NCI-H460 (cell line): ENCODE measurements at places on chromosomes 6 and 20. TPM values are rescaled to one million over a fixed set of nuclear protein-coding genes. Genes with fewer than 3 reads are reported as not detected.

GRCh38 chr20:64283646-64284045 lies 28.1 kb downstream of the PCMTD2 start:
- no peak for DNase-seq

- peak; percentile 44 for DNase-seq
These were observed 32.0 kb downstream of the POM121L2 start for GRCh38 chr6:27280064-27280539.

GRCh38 chr6:88655586-88655985 lies 307.8 kb downstream of the RNGTT start:
- DNase-seq, result no peak

GRCh38 chr6:169803816-169804340 lies 52.5 kb downstream of the ERMARD start:
- DNase-seq, result no peak

GRCh38 chr20:15965165-15965564 lies 608.1 kb downstream of the KIF16B start:
- no peak for DNase-seq

- no peak for DNase-seq
These were observed 37.3 kb downstream of the PREX1 start for GRCh38 chr20:48790473-48791003.

GRCh38 chr6:132819405-132820161 lies 5.2 kb downstream of the RPS12 start:
- DNase-seq, result peak; percentile 24

- DNase-seq, result no peak
These were observed 413.9 kb upstream of the JARID2 start for GRCh38 chr6:14831937-14832336.

- DNase-seq, result no peak
These were observed 275.7 kb upstream of the TCF21 start for GRCh38 chr6:133613211-133613610.

DNA sequence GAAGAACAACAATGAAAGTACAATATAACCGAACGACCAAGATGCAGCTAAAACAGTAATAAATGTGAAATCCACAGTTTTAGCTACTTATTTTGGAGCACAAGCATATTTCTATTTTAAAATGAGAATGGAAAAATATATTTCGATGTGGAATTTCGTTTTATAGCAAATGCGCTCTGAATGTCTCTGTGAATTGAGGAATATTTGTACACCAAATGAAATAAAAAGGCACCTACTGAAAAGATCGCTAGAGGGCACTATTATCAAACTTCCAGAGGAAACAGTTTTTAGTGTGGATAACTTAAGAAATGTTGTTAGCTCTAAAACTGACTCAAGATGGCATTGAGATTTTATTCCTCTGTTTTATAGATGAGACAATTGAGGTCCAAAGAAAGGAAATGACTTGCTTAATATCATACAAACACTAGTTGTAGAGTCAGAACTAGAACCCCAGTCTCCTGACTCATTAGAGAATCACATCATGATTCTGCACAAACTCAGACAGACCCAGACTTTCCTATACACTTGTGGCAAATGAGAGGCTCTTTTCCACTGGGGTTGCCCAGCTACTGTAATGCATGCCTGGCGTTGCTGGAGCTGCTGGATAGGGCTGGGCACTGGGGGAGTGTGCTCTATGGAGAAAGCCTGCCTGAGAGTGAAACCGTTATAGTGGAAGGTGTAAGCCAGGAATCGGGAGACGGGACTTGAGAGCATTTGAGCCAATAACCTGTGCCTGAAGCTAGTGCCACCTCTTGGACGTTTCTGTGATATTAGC lies 51.9 kb downstream of the GCLC start:
- DNase-seq, result peak; percentile 58

DNA sequence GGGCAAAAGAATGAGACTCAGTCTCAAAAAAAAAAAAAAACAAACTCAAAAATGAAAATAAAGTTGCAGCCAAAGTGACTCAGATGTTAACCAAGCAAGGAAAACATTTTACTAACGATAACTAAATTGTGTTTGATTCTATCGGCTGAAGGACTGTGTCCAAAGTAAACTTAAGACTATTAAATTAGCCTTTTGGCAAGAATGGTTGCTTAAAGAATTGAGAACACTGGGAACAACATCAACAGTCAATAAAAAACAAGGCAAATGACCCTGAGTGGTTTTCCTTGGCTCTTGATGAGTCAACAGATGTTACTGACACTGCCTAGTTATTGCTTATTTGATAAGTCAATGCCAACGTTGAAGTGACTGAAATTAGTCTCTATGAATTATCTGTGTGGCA lies 36.7 kb downstream of the POU3F2 start:
- DNase-seq, result peak; percentile 36

DNA sequence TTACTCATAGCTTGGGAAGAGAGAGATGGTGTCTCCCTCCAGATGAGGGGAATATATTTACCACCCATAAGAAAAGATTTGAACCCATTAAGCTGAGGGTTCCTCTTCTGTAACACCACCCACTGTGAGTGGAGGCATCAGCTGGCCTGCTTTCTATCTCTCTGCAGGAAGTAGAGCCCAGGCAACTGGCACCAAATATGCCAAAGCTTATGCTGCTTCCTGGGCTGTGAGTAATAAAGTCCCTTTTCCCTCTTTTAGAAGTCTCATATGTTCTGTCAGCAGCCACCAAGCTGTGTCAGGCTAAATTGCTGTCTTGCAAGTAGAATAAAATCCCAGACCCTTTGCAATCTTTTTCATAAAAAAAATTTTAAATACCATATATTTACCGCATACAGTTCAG lies 241.4 kb downstream of the LAMA2 start:
- DNase-seq, result no peak

GRCh38 chr20:9054176-9054575 lies 14.7 kb upstream of the PLCB4 start:
- DNase-seq, result no peak

- no peak for DNase-seq
These were observed 10.0 kb upstream of the TSHZ2 start for GRCh38 chr20:52962183-52962582.

GRCh38 chr6:158410784-158411183 lies 98.5 kb downstream of the TULP4 start:
- no peak for DNase-seq

DNA sequence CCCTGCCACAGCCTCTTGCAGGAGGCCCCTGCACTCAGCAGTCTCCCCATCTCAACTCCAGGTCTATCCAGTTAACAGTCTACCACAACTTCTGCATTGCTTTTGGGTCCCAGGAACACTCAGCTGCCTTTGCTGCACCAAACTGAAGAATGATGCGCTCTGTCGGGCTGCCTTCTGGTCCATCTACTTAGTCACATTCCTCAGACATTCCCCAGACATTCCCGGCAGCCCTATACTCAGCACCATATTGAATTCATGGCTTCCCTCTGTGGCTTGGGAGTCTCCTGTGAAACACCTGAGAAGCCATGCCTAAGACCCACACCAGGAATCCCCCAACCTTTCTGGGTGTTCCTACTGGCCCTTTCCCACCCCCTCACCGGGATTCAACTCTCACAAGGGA lies 99.6 kb upstream of the COL21A1 start:
- DNase-seq, result no peak

GRCh38 chr6:5582762-5583161 lies 321.4 kb downstream of the FARS2 start:
- no peak for DNase-seq

The OR2B2 gene
- not detected in 2 replicates for total RNA-seq

GRCh38 chr20:39253051-39253755 lies 291.1 kb downstream of the DHX35 start:
- no peak for DNase-seq

GRCh38 chr20:43430265-43431133 lies 27.2 kb upstream of the SRSF6 start:
- DNase-seq, result no peak

DNA sequence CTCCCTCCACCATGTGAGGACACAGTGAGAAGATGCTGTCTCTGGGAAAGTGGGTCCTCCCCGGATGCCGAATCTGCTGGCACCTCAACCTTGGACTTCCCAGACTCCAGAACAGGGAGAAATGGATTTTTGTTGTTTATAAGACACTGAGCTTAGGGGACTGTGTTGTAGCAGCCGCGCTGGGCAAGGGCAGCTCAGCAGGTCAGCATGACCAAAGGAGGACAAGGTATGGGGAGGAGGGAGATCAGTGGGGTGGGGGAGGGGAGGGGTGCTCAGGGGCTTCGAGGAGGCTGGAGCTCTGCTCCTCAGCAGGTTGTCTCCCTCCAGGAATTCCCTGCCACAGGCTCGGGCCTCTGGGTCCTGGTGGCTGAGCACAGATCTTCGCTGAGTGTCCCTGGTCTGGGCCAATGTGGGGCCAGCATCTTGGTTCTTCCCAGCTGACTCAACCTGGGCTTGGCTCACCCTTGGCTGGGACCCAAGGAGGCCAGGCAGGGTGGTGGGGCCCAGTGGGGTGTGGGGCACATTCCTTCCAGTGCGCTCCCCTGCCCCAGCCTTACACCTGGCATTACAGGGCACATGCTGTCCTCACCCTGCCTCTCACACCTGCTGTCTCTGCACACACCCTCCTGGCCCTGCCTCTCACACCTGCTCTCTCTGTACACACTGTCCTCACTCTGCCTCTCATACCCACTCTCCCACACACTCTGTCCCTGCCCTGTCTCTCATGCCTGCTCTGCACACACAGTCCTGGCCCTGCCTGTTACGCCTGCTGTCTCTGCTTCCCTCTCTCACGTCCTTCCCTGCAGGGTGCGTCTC lies 107.3 kb downstream of the SYCP2 start:
- DNase-seq, result no peak

DNA sequence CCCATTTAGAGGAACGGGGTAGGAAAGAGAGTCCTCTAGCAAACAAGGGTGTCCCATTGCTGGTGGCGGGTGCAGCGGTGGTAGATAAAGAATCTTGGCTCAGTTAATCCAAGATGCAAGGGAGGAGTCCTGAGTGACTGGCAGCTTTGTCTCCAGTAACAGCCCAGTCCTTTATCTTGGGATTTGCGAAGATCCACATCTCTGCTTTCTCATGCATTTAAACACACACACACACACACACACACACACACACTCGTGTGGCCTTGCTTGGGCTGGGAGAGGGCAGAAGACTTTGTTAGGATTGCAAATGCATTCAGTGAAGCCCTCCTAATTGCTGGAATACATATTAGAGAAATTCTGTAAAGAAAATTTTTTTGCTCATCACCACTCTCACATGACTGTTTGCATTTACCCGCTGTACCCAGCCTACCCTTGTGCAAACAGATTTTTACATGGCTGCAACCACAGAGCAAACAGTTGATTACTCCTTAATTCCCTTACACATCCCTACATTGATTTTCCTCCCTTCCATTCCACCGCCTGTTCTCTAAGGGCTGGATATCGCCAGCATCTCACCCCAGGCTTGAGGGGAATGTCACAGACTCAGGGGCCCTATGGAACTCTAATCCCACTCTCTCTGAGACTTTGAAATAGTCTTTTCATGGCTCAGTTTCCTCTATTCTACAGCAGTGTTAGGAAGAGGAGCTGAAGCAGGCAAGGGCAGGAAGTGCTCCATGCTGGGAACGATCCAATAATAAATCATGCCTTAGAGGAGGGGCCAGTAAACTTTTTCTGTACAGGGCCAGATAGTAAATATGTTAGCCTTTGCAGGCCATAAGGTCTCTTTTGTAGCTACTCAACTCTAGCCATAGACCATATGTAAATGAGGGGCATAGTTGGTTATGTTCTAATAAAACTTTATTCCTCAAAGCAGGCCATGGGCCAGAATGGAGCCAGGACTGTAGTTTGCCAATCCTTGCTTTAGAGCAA lies 3.5 kb downstream of the C6orf132 start:
- no peak for DNase-seq

- DNase-seq, result no peak
These were observed 291.6 kb downstream of the PREX1 start for GRCh38 chr20:48536206-48536605.

GRCh38 chr6:11909696-11910132 lies 102.4 kb upstream of the HIVEP1 start:
- DNase-seq, result no peak

GRCh38 chr6:102068349-102068929 lies 674.9 kb downstream of the GRIK2 start:
- no peak for DNase-seq

The BMP5 gene
- 3.3 and 4.1 TPM in 2 replicates for total RNA-seq

DNA sequence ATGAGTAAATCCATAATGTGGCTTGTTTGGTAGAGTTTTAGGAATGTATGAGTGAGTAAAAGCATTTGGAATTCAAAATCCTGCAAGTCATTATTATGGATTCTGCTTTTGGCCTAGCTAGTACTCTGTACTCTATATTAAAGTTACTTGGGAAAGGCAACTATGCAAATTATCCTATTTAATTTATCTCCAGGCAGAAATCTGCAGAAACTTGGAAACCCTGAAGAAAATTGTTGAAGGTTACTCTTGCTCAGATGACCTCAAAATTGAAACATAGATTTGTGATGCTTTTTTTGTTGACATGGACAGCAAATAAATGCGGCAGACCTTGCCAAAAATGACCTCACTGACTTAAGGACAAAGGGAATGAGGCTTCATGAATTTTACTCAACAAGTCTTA lies 477.1 kb upstream of the EYS start:
- DNase-seq, result no peak
